T-helper 1 cell (primary cell): ENCODE measurements at places on chromosomes 6 and 20.

GRCh38 chr6:129662980-129663431 lies 47.0 kb downstream of the ARHGAP18 start:
- no peak for DNase-seq

DNA sequence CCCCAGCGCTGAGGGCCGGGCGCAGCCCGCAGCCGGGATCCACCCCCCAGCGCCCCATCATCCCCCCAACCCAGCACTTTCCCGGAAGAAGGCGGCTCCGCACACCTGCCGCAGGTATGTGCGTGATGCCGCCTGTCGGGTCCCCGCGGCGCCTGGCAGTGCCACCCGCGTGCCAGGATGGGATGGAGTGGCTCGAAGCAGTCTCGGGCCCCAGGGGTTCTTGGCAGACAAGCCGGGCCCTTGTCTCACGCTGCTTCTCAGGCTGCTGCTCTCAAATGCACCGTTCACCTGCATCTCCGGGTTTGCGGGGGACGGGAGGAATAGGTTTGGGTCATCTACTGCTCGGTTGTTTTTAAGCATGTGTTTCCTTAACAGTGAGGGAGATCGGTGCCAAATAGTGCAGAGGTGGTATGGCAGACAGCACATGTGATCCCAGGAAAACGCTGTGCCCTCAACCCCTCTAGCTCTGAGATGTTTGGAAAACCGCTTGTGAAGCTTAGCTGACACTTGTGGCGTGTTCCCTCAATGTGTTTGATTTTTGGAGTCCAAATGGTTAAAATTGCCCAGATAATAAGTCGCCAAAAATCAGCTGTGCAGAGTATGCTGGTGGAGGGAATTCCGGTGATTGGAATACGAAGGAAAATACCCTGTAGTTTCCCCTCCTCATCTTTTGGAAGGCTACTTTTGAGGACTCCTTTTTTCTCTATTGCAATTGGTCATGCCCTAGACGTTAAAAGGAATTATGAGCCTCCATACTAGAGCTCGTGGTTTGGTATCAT lies 926 bp downstream of the MYLIP start:
- DNase-seq, result peak; percentile 47

DNA sequence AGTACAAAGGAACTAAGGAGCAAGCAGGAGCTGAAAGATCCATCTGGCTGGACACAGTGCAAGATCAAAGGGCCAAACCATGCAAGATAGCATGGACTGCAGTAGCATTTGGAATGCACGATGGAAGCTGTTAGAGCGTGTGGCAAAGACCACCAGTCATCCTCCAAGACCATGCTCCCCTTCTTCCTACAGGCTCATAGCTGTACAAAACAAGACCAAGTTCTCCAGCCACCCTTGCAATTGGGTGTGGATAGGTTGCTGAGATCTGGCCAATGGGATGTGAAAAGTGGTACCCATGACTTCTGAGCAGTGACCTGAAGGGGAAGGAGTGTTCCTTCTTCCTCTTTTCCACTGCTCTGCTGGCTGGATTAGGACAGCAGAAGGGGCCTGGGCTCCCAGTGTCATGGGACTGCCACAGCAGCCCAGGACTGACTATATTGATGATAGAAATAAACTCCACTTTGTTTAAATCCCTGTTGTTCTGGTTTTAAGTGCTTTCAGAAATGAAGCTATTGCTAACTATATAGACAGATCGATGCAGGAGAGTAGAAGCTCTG lies 64.9 kb downstream of the SLC22A23 start:
- no peak for DNase-seq

- no peak for DNase-seq
These were observed 1103.9 kb upstream of the GJE1 start for GRCh38 chr6:141028791-141029280.

GRCh38 chr20:4864311-4864752 lies 137.0 kb downstream of the SLC23A2 start:
- no peak for DNase-seq

- DNase-seq, result no peak
These were observed 153.9 kb downstream of the LPA start for GRCh38 chr6:160510199-160510598.

DNA sequence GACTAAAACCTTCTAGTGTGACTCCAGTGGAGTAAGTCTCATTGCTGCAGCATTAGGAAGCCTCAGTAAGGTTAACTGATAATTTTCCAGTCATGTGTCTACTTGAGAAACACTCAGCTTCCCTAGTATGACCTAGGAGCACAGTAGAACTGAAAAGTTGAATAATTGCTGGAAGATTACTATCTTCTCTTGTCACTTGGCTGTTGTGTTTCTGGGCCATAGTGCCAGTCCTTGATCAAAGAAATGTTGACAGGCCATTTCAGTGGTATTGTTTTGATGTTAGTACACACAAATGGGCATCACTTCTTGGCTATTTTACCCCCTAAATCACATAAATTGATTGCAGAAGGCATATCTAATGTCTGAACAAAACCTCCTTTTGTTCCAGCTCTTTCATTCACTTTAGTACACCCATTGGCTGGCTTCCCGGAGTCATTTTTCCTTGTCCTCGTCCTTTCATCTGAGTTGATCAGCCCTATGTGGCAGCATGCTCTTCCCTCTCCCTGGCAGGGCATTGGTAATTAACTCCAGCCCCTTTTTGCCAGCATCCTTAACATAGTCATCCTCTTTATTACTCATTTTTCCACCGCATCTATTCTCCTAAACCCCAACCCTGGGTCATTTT lies 6.0 kb downstream of the ENPP3 start:
- no peak for DNase-seq

DNA sequence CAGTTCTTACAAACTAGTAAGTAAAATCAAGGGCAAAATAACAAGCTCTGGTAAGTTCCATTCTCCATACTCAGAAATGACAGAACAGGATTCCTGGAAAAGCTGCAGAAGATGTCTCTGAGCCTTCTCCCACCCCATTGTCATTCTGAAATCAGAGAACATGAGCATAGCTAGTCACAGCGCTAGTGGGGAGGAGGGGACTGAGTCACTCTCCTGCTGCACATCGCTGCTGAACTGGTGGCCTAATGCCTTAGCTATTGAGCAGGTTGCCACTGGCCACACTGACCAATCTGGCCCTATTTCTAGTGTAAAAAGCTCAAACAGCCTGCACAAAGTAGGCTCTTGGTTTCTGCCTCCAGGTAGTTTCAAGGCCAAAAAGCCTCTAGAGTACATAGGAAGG lies 26.1 kb upstream of the RIPPLY2 start:
- DNase-seq, result no peak

GRCh38 chr6:131400779-131401496 lies 172.1 kb upstream of the ARG1 start:
- no peak for DNase-seq

DNA sequence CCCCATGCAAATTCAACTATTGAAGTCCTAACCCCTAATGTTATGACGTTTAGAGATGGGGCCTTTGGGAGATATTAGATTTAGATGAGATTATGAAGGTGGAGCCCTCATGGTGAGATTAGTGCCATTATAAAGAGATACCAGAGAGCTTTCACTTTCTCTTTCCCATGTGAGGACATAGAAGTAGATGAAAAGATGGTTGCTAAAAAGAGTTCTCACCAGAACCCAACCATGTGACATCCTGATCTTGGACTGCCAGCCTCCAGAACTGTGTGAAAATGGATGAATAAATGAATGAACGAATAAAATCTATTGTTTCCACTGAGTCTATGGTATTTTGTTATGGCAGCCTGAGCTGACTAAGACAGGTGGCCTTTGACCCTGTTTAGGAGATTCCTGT lies 50.6 kb upstream of the FBXO30 start:
- no peak for DNase-seq

DNA sequence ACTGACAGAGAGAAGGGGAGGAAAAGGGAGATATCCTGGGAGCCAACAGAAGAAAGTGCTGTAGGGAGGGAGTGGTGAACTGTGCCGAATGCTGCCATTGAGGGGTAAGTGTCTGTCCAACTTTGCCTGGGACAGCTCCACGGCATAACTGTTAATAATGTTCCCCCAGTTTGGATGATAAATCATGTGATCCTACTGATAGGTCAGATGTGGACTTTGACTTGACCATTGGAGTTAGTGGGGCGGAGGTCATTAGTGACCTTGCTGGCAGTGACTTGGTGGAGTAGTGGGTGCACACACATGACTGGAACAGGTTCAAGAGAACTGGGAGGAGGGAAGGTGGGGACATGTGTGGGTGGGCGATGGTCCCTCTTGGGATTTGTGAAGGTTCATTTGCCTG lies 50.4 kb downstream of the CDH22 start:
- no peak for DNase-seq

DNA sequence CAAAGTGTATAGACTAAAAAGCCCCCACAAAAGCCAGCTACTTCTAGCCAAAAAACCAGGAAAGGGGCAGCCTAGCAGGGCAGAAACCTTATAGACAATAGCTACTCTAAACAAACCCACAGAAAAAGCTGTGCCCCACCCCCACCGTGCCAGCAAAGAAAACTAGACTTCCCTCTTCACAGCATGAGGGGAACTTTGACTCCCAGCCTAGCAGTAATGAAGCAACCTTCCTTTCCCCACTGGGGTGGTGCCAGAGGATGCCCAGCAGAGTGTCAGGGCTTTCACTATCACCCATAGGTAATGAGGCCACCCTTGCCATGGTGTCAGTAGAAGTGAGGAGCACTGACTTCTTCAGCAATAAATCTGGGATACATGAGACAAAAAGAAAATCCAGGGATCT lies 99.0 kb upstream of the LGSN start:
- DNase-seq, result no peak

DNA sequence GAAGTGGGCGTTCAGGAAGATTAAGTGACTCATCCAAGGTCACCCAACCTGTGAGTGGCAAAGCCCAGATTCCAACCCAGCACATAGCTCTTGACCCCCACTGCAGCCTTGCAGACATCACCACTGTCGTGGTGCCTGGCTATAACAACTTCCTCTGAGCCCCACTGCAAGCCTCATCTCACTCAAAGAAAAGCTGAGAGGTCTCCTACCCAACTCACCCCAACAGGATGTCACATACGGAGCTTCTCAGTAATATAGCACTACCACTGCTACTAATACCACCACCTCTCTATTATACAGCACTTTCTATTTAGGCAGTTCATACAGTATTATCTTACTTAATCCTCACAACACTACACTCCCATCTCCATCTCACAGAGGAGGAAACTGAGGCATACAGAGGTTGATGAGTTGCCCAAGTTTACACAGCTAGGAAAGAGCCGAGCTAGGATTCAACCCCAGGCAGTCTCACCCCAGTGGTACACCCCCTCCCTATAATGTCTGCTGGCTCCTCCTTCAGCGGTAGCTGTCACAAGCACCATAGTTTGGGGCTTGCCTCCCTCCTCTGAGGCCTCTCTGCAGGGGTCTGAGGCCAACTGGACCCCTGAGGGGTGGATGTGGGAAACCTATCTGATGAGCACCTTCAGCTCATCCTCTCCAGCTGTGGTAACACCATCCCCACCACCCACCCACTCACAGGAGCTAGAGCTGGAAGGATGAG lies 19.5 kb downstream of the TFEB start:
- no peak for DNase-seq

DNA sequence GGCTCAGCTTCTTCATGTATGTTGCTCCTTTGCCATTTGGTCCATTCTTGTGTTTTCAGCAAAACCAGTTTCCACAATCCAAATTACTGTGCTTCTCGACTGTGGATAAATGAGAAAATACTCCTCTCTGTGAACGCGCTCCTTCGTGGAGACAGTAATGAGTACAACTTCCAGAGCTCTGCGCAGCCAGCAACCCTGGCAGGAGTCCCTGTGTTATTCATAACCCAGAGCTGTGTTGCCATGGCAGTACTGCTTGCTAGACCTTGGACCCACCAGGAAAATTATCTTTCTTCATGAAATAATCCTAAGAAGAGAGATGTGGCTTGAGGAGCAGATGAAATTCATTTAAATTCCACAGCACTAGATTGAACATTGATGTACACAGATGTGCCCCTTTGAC lies 73.7 kb downstream of the SLC22A3 start:
- DNase-seq, result no peak

GRCh38 chr6:107647439-107647948 lies 157.6 kb downstream of the SOBP start:
- DNase-seq, result no peak

GRCh38 chr20:13526551-13526950 lies 112.2 kb downstream of the TASP1 start:
- DNase-seq, result no peak

DNA sequence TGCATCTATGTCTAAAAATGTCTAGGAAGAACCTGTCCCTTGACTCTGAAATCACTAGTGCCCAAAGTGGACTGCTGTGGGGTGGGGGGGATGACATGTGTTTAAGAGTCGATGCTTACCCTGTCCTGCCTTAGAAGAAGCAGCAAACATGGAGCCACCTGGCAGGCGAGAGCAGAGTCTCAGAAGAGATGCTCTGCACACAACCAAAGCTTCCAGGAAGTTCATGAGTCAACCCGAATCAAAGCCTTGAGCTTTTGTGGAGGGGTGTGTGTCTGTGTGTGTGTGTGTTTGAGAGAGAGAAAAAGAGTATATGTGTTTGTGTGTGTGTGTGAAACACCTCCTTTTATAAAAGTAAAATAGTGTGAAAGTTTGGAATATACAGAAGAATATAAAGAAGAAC lies 269.9 kb downstream of the ALDH8A1 start:
- DNase-seq, result no peak

DNA sequence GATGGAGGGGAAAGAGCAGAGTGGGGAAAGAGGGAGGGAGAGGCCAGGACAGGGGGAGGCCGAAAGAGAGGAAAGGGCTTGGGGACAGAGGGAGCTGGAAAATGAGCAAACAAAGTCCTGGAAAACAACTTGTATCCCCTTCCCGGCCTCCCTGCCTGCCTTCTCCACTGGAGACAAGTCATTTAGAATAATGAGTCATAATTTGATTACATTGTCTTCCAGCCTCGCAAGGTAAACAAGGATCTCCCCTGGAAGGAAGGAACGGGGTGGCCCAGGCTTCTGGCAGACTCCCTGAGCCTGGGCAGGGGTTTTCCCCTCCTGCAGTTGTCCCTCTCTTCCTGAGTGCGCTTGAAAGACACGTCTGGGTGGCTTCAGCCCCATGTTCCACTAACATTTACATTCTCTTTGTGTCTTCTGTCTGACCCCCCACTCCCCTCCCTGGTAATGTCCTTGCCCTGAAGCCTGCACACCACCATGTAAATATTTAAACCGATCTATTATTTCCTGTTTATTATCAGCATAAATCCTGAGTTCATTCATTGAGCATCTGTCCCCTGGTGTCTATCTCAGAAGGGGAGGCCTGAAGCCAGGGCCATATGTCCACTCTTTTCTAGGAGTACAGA lies 12.1 kb upstream of the MRPS18A start:
- no peak for DNase-seq

- DNase-seq, result no peak
These were observed 26.3 kb downstream of the JAG1 start for GRCh38 chr20:10647471-10647870.

- DNase-seq, result no peak
These were observed 3.7 kb downstream of the ACOT8 start for GRCh38 chr20:45853484-45853883.

DNA sequence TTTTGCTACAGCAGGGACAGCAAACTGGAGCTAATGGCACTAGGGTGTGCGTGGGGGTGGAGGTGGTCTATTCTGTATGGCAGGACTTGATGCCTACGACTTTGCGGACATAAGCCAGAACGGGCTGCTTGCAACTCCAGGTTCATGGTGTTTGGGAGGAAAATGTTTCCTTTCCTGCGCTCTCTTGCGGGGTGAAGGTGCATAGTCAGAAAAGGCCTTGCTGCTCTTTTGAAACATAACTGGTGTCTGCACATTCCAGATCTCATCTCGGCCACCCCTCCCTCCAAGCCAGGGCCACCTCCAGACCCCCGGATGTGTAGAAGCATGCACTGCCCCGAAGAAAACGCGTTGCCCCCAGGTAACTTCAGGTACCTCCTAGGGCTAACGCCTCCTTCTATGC lies 8.1 kb downstream of the FOXA2 start:
- no peak for DNase-seq
